ENCODE measurements at places on chromosomes 7 and 10.
A peak's percentile ranks its signal among the peaks of the same experiment; 100 is the strongest.

DNA sequence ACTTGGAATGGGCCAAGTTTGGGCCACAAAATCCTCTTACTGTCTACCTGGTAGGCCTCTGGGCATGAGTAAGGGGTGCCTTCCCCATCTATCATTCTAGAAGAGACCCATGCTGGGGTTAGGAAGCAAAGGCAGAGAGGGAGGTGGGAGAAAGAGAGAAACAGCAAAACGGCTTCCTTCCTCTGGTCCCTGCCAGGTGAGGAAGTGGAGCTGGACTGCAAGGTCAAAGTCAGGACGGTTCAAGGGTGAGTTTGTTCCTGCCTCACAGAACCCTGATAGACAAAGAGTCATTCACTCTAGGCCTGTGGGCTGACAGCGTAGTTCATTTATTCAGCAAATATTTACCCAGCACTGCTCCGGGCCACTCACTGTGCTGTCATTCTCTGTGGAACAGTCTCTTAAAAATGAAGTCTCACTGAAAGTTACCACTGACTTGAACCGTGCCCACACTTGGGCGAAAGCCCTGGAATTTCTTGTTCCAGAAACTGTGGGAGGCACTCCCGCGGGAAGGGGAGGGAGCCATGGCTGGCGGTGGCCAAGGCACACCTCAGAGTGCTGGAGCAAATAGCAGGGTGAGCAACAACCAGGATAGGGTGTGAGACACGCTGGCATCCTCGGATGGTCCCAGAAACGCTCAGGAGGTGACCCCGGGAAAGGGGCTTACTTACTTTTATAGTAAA, 26.2 kb upstream of the ECHDC3 start:
- no peak for DNase-seq

DNA sequence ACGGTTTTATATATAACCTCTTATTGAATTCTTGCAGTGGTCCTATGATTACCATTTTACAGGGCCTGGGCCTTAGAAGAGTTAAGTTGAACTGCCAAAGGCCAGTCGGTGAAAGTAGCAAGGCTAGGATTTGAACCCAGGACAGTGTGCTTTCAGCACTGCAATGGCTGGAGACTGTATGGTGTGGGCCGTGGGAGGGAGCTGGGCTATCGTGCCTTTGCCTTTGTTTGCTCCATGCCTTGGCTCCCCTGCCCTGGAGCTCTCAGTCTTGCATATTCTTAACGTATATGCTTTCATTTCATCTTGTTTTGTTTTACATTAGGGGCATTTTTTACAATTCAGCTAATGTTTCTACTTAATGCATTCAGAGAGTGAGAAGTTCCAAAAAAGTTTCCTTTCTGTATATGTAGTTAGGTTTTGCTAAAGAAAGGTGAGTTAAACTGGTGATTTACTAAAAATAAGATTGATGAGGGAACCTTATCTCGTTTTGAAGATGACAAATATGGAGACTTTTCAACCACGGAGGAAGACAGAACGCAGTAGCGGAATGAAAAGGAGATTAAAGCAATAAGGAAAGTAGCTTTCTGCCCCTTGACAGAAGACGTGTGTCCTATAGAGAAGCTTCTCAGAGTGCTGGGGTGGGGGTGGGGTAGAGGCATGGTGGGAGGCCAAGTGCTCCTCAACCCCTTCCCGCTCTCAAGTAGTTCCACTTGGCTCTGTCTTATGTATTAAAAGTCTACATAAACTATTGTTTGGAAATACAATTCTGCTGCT, 82.5 kb downstream of the RTKN2 start:
- no peak for DNase-seq

- DNase-seq = peak; percentile 46
These were observed 58.3 kb downstream of the CDHR3 start for GRCh38 chr7:106021151-106022067.

DNA sequence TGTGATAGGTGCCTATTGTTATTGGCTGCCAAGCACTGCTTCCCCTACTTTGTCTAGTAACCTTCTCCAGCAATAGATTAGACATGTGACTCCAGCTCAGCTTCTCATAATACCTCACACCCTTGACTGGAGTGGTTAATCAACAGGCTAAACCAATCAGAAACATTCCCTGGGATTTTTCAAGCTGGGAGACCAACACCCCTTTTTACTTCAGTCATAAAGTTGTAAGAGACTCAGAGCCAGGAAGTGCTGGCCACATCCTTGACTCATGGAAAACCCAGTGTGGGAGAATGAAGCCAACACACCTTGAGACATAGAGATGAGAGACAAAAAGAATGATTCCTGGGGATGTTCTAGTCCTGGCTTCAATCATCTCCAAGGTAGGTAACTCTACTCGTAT, 62.6 kb upstream of the HECTD2 start:
- DNase-seq = no peak

GRCh38 chr10:122487174-122487765, 25.9 kb downstream of the HTRA1 start:
- no peak for DNase-seq

DNA sequence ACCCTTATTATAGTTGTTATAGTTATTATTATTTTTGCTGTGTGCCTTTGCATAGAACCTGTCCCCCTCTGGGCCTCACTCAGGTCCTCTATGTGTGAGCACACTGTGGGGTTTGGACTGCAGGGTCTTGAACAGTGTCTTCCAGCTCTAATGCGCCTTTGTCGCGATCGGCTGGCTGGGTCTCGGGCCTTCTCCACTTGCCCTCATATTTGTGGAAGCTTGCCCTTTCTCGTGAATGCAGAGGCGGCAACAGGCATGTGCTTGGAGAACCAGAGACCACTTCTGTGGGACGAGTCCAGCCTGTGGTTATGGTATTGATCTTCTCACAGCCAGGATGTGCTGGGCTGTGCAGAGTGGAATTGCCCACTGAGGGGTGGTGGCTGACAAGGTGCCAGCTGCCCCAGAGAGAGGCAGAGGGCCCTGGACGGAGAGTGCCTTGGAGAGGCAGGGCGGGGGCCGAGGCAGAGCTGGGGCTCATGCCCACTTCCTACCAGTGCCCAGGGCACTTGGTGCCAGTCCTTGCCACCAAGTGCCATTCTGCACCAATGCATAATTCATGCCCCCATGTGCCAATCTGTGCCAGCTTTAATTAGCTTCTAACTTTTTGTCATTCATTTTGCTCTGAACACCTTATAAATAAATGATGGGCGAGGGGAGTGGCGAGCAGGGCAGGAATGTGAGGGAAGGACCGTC, 6.8 kb upstream of the CDH23 start:
- no peak for DNase-seq

DNA sequence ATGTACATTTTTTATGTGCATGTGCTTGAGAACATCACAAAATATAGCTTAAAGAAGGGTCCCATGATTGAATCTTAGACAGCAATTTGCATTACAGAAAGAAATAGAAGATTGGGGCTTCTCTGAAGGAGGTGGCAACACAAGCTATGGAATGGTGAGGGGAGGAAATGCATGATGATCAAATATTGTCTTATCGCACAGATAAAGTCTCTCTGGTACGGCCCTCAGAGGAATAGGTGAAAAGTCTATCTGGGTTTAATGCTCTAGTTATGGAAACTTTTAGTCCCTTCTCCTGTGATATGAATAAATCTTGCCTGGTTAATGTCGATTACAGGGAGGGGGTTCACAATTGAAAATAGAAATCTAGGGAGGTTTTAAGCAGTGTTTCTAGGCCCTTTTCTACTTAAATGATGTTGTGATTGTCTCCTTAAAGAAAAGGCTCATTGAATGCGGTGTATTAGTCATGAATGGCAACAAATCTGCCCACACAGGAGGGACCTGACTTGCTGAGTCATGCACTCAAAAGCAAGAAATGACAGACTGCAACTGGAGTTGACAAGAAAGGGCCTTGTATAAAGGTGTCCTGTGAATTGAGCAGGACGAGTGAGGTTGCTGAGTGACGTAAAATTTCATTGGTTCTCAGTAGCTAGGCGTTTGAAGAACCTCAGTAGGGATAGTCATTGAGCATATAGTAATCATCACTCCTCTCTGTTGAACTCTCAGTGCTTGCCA, 133.4 kb upstream of the CSTF2T start:
- peak; percentile 17 for DNase-seq

DNA sequence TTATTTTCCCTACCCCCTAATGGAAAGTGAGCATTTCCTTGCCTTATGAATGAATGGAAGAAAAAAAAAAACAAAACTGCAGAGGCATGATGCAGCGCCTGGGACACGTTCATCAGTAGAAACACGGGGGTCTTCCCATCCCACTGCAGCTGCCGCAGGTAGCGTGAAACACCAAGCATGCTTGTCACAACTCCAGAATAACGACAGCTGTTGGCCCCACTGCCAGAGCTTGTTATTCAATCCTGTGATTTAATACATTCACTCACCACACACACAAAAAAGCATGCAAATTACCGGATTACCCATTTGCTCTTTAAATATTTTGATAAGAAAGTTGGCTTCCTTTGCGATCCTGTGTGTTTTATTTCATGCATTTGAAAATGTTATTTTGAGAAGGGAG, 48.4 kb upstream of the GNA12 start:
- DNase-seq = no peak

Measured in iPS-NIHi11 (cell line).